GM03348 (cell line): ENCODE measurements at places on chromosomes 5 and 9.

DNA sequence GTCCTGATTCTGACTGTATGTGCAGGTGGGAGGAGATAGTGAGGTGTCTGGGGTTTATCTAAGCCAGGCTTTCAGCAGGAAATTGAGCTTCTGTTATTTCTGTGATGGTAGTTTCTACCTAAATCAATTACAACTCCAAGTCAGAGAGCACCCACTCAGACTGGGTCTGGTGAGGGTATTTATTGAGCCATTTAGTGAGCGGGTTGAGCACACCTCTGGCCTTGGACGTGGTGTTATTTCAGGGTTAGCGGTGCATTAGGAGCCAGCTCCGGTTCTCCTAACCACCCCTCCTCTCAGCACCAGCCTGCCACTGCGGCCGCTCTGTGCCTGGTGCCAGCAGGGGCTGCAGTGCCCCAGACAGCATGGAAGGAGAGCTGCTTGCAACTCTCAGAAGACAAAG lies 238.9 kb downstream of the CACNA1B start:
- DNase-seq = no peak

GRCh38 chr9:91423785-91424402 lies at the start of gene NFIL3:
Gene NFIL3 (minus strand): TSS chr9:91423832. CDS start chr9:91410734, 13,098 bp downstream.
- peak; percentile 97 for DNase-seq

DNA sequence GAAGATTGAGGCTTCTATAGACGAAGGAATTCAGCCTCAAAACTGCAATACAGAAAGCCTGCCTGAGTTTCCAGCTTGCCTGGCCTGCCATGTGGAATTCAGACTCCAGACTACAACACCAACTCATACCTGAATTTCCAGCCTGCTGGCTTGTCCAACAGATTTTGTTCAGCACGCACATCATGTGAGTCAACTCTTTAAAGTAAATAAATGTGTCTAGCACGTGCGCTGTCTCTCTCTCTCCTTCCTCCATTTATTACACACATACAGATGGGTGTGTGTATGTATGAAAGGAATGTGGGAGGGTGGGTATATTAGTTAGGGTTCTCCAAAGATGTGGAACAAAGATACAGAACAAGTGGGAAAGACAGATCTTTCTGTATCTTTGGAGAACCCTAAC lies 82.4 kb upstream of the TAS2R1 start:
- peak; percentile 49 for DNase-seq

DNA sequence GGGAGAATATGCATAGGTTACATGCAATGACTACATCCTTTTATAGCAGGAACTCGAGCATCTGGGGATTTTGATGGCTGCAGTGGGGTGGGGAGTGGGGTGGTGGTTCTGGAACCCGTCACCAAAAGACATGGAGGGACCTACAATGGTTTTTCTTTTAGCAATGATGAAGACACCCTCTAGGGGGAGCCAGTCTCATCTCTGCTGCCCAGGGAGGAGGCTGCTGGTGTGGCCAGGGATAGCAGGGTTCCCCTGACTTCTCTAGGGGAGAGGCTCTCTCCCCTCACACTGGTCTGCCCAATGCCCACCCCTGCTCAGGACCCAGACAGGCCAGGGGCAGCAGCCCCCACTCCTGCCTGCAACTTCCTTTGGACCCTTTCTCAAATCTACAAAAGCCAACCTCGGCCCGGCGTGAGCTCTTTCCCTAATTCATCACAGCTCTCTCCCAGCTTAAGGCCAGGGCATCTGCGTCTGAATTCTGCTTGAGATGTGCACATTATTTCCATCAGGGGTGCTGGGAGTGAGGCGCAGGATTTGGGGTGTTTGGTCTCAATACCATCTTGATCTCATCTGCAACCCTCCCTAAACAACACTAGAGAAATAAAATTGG lies 73.6 kb upstream of the RETREG1 start:
- DNase-seq = peak; percentile 89

DNA sequence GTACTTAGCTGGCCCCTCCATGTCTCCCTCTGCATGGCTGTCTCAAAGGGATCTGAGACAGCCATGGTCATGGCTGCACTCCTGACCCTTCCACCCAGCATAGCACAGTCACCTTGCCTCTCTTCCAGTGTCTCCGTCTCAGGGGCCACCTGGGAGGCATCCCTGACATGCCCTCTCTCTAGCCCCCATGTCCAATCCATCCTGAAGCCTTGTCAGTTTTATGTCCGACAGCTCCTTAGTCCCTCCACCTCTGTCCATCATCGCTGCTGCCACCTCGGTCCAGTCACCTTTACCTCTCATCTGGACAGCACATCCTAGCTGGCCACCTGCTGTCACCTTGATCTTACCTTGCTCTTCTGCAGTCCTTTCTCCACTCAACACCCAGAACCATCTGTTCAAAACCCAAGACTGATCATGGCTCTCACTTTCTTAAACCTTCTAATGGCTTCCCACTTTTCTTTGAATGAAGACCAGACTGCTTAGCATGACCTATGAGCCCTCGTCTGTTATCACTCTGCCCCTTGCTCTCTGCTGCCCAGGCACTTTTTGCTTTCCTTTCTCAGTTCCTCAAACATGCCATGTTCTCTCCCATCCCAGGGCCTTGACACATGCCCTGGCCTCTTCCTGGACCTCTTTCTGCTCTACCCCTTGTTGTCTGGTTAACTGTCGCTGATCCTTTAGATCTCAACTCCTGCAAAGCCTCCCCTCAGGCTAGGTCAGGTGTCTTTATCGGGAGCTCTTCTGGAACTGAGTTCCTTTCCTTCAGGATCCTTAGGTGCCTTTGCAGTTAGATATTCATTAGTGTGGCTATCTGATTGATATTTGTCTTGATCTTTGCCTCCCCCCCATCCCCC lies 181.8 kb upstream of the PITX1 start:
- DNase-seq = no peak

DNA sequence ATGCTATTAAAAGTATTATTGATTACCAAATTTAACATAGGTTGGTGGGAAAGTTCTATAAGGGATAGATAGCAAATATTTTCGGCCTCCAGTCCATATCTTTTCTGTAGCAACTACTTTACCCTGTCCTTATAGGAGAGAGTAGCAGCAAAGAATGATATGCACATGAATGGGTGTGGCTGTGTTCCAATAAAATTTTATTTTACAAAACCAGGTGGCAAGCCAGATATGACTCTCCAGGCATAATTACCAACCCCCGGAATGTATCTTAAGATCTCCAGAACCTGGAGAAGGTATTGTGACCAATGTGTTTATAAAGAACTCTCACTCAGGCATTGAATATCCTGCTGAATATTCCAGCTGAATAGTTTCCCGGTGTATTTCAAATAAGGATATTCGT lies 1461.2 kb downstream of the MAT2B start:
- DNase-seq = no peak

DNA sequence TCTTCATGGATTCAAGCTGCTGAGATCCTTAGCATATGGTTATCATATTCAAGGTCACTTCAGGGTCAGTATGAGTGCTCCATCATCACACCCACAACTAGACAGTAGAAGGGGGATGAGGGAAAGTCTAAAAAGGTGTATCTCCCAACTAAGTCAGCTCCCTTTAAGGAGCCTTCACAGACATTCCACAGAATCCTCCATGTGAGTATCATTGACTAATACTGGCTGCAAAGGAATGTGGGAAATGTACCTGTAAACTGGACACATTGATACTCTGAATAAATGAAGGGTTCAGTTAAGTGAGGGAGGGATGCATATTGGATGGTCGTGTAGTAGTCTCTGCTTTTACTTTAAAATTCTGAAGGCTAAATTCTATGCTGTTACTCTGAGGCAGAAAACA lies 330.7 kb downstream of the LRRC70 start:
- no peak for DNase-seq

GRCh38 chr5:154315196-154315595 lies 124.7 kb downstream of the GALNT10 start:
- no peak for DNase-seq

- DNase-seq = no peak
Measured at GRCh38 chr5:96649681-96650540, 12.3 kb upstream of the CAST start.

- DNase-seq = no peak
Measured at GRCh38 chr5:156594406-156594805, 255.7 kb upstream of the PPP1R2B start.

GRCh38 chr9:130662099-130662969 lies 2.1 kb upstream of the PRDM12 start:
- no peak for DNase-seq

GRCh38 chr9:114908805-114909448 lies 21.5 kb downstream of the TNFSF8 start:
- DNase-seq = no peak

DNA sequence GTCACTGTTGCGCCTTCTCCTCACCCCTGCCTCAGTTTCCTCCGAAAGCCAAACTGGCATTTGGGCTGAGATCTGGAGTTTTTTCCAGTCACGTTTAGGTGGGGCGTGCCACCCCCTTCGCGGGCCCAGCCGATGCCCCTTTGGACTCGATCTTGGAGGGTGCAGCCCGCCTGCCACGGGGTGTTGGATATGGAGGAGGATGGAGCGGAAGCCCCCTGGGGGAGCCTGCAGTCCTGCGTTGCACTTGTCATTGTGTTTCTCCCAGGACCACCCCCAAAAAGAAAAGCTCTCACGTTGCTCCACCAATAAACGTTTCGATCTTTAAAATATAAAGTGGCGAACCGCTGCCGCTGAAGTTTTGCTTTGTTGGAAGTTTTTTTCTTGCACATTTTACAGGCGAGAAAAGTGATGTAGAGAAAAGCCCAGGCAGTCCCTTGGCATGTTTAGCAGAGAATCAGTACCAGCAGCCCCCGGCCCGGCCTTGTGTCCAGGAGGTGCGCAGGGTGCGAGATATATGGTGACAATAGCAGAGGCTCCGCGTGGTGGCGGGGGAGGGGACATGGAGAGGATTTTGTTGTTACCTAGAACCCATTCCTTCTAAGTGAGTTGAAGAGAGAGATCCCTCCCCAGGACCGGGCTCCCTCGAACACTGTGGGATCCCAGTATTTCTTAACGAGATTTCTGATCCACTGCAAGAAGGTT lies 681 bp downstream of the F2R start:
- no peak for DNase-seq

DNA sequence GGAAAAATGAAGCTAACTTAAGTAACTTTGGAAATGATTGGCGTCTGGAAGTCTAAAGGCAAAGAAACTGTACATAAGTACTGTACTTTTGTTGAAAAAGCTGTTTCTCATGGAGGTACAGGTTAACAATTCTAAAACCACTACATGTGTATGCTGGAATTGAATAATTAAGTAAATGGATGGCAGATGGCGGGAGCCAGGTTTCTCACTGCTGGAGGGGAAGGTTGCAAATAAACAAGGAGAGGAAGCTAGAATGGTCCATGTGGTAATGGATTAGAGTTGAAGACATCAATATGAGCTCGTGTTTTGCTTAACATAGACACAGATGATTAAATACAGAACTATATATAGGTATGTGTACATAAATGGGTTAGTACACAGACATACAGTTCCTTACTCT lies 43.2 kb upstream of the ASTN2 start:
- no peak for DNase-seq

GRCh38 chr5:163846512-163846911 lies 341.1 kb downstream of the MAT2B start:
- peak; percentile 20 for DNase-seq

DNA sequence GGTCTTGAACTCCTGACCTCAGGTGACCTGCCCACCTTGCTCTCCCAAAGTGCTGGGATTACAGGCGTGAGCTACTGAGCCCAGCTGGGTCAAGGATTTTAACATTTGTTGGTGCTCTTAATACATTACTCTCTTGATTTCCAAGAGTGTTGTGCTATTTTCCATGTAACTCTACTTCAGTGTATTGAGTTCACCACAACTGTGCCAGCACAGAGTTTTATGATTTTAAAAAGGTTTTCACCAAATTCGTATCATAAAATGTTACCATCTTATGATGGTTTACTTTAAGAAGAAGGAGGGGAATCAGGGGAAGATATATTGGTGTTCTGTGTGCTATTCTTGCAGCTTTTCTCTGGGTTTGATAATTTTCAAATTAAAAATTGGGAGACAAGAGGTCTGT lies 6.6 kb upstream of the ADGRD2 start:
- no peak for DNase-seq

DNA sequence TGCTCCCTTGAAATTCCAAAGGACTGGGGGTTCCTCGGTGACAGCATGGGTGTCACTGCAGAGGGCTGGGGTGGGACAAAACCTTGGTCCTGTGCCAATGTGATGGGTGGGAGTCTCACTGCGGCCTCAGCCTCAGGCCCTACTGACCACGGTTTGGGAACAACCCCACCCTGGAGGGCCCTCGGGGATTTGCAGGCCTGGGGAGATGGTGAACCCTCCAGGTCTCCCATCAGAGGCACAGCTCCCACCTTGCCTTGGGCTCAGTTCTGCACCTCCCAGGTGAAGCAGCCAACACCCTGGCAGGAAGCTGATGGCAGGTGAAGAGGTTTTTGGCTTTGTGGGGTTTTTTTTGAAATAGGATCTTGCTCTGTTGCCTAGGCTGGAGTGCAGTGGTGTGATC lies 286.8 kb downstream of the PBX3 start:
- DNase-seq = no peak

GRCh38 chr9:17721954-17722353 lies 143.1 kb downstream of the SH3GL2 start:
- no peak for DNase-seq

DNA sequence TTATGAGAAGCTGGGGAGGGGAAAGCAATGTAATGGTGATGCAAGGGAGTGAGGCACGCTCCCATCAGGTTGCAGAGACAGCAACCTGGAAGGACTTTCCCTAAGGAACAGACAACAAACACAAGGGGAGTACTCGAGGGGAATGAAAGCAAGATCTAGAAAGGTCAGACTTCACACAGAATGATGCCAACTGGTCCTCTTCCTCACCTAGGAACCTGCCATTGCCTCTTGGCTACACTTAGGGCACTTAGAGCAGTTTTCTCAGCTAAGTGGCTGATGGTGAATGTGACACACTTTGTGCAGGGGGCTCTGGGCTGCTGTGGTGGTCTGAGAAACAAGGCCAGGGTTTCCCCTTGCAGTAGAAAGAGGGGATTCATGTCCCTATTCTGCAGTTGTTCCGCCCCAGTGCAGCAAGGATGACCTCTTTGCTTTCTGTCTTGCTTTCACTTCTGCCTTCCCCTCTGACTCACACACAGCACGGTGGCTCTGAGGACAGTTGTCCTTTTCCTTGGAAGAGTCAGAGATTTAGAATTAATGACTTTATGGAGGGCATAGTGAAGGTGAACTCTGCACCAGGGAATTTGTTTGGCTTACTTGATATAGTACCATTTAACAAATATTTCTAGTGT lies 394.0 kb upstream of the KLF4 start:
- DNase-seq = no peak

DNA sequence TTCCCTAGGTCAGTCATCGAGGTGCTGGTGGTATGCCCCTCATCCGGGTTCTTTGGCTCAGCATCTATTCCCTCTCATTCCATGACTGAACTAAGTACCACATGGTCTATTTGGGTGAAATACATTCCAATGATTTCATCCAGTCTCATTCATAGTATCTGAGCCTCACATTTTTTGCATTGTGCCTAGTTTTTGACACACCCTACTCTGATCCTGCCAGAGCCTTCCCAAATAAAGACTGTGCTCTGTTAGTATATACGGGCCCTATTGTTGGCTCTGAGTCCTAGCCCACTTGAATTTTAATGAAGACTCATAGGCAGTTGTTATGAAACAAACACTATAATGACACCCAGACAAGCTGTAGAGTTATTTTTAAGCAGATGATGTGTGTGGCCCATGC lies 740.7 kb downstream of the CETN3 start:
- DNase-seq = peak; percentile 27

- DNase-seq = no peak
Measured at GRCh38 chr9:8859416-8859815, 1059.8 kb upstream of the DMAC1 start.
